Psoas muscle (tissue), 8 donors: ENCODE measurements at places on chromosomes 7 and 10. TPM values are rescaled to one million over a fixed set of nuclear protein-coding genes. Genes with fewer than 3 reads are reported as not detected.

The NOLC1 gene
- 38.7 TPM for total RNA-seq

- H3K36me3 ChIP-seq, result no peaks in the 10 kb centered on the region
- no peak for DNase-seq
- H3K4me1 ChIP-seq, result no peaks in the 10 kb centered on the region
- H3K4me3 ChIP-seq, result no peak overlapping the region
Observed at GRCh38 chr10:77678146-77678545, 40.5 kb upstream of the KCNMA1 start.

DNA sequence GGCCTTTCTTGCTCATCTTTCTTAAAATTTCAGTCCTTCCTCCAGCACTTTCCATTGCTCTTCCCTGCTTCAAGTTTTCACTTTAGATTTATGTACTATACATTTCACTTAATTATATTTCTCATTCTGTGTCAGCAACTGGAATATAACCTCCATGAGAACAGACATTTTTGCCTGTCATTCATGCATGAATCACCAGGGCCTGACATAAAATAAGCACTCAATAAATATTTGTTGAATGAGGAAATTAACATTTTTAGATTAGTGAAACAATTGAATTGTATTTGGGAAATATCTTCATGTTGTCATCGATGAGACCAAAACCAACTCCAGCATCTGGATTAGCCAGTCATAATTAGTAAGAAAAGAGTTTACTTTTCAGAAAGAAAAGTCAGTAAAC, 6.1 kb downstream of the SAMD9L start:
- DNase-seq, result no peak
- H3K4me1 ChIP-seq, result peaks cover 9% of the 10 kb centered on the region
- H3K4me3 ChIP-seq, result no peak overlapping the region
- H3K27me3 ChIP-seq, result no peaks in the 10 kb centered on the region
- H3K36me3 ChIP-seq, result peaks cover 11% of the 10 kb centered on the region

The SFRP4 gene
- total RNA-seq, result 0.36 TPM

The PTPRE gene
- 4.3 TPM for total RNA-seq

GRCh38 chr7:6284461-6285360, 12.3 kb upstream of the CYTH3 start:
- H3K4me1 ChIP-seq, result no peaks in the 10 kb centered on the region
- no peak overlapping the region for H3K4me3 ChIP-seq
- no peak for DNase-seq
- no peak overlapping the region for H3K27ac ChIP-seq
- no peaks in the 10 kb centered on the region for H3K36me3 ChIP-seq

DNA sequence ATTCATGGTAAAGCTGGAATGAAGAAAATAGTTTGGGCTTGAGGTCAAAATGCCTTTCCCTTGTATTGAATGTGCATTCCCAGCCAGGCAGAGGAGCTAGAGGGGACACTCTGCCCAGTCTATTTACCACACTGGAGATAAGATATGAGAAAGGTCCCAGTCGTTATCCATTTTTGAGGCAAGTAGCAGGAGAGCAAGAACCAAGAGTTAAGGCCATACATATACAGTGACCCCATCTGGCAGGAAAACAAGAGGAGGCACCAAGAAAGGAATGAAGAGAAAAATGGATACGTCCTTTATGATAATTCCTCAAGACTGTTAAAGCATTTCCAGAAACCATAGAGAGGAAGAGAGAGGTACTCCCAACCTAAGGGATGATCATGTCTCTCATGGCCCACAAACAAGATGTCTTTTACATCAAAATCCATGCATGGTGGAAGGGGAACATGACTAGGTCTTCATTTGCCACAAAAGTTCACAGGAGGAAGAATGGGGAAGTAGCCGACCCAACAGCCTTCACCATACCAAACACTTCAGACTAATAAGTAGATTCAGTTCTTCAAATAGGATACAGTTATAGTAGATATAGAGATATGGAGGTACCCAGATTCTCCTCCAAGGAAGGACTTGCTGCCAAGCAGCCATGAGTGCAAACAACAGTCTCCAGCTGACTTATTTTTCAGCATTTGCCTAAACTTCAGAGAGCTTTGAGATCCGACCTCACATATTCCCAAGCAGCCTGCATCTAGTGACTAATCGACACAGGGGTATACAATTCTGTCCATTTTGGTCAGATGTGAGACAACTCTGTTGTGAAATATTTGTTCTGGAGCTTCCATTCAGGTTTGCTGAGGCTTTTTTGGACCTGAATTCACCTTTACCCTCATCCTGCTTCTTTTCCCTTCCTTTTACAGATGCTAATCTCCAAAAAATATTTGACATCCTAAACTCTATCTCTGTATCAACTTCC, 61.1 kb upstream of the CCDC71L start:
- H3K36me3 ChIP-seq, result no peaks in the 10 kb centered on the region
- H3K27ac ChIP-seq, result no peak overlapping the region
- no peaks in the 10 kb centered on the region for H3K4me1 ChIP-seq
- no peaks in the 10 kb centered on the region for H3K27me3 ChIP-seq
- no peak overlapping the region for H3K4me3 ChIP-seq

GRCh38 chr10:42488416-42488815, 150.0 kb downstream of the ZNF33B start:
- H3K4me1 ChIP-seq, result no peaks in the 10 kb centered on the region
- H3K4me3 ChIP-seq, result no peak overlapping the region
- no peaks in the 10 kb centered on the region for H3K36me3 ChIP-seq
- no peak overlapping the region for H3K27ac ChIP-seq
- H3K27me3 ChIP-seq, result no peaks in the 10 kb centered on the region

GRCh38 chr10:8088504-8088903, 34.0 kb downstream of the GATA3 start:
- H3K27me3 ChIP-seq, result peaks cover 4% of the 10 kb centered on the region
- no peak overlapping the region for H3K4me3 ChIP-seq
- no peak for DNase-seq
- H3K27ac ChIP-seq, result no peak overlapping the region

DNA sequence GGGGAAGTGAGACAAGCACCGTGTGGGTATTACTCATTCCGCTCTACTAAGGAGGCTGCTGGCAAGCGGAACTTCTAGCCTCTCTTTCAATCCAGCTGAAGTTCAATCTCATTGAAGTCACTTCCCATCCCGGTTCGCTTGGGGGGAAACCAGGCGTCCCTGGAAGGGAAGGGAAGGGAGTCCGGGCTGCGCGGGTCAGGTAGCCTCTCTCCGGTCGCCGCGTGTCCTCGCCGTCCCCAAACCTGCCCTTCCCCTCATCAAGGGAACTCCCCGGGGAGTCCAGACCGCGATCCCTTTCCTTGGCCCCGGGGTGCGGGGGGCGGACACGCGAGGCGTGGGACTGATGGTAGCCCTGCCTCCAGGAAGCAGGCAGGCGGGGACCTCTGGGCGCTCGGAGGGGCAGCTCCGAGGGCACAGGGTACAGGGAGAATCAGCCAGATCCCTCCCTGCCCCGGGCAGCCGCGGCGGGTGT, 598 bp upstream of the ZEB1 start:
- H3K4me1 ChIP-seq, result peaks cover 29% of the 10 kb centered on the region
- H3K36me3 ChIP-seq, result no peaks in the 10 kb centered on the region
- DNase-seq, result peak; percentile 76
- peak overlapping the region; percentile 97 for H3K27ac ChIP-seq

GRCh38 chr10:7084280-7085005, 326.4 kb downstream of the SFMBT2 start:
- H3K4me1 ChIP-seq, result peaks cover 14% of the 10 kb centered on the region
- no peaks in the 10 kb centered on the region for H3K36me3 ChIP-seq
- DNase-seq, result no peak
- H3K27me3 ChIP-seq, result no peaks in the 10 kb centered on the region
- H3K27ac ChIP-seq, result no peak overlapping the region
- H3K4me3 ChIP-seq, result no peak overlapping the region

- H3K4me1 ChIP-seq, result no peaks in the 10 kb centered on the region
- H3K27ac ChIP-seq, result no peak overlapping the region
- H3K36me3 ChIP-seq, result no peaks in the 10 kb centered on the region
- H3K27me3 ChIP-seq, result no peaks in the 10 kb centered on the region
- no peak for DNase-seq
Observed at GRCh38 chr10:9848981-9849380, 1168.7 kb upstream of the CELF2 start.

DNA sequence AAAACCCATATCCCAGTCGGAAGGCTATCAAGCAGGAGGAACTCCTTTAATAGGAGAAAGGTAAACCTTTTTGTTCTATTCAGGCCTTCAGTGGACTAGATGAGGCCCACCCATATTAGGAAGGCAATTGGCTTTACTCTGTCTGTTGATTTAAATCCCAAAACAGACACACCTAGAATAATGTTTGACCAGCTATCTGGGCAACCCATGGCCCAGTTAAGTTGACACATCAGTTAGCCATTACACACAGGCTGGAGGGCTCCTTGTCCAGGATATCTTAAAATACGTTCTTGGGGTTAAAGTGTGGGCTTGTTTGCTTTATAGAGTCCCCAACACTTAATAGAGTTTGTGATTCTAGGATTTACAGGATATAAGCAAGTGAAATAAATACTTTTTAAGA, 339.0 kb upstream of the PRKCQ start:
- no peak overlapping the region for H3K27ac ChIP-seq
- no peaks in the 10 kb centered on the region for H3K36me3 ChIP-seq
- H3K27me3 ChIP-seq, result no peaks in the 10 kb centered on the region
- no peak for DNase-seq
- H3K4me1 ChIP-seq, result no peaks in the 10 kb centered on the region
- no peak overlapping the region for H3K4me3 ChIP-seq

DNA sequence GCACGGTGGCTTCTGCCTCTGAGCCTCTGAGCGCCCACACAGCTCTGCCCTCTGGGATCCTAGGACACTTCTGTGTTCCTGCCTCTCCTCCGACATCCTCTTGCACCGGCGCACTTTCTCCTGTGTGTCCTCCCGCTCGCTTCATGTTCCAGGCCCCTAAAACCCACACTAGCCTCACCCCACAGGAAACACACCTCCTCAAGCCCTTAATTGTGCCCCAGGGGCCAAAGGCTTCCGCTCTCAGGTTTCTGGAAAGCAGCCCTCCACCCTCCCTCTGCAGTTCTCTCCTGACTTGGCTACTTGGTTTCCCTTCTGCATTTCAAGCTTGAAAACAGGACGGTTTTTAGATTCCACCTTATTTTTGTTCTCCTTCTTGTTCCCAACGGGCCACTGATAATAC, 7.3 kb downstream of the GFRA1 start:
- H3K36me3 ChIP-seq, result no peaks in the 10 kb centered on the region
- no peaks in the 10 kb centered on the region for H3K4me1 ChIP-seq
- no peak overlapping the region for H3K27ac ChIP-seq
- no peak overlapping the region for H3K4me3 ChIP-seq
- H3K27me3 ChIP-seq, result peaks cover 2% of the 10 kb centered on the region

The FGL2 gene
- 3.0 TPM for total RNA-seq

DNA sequence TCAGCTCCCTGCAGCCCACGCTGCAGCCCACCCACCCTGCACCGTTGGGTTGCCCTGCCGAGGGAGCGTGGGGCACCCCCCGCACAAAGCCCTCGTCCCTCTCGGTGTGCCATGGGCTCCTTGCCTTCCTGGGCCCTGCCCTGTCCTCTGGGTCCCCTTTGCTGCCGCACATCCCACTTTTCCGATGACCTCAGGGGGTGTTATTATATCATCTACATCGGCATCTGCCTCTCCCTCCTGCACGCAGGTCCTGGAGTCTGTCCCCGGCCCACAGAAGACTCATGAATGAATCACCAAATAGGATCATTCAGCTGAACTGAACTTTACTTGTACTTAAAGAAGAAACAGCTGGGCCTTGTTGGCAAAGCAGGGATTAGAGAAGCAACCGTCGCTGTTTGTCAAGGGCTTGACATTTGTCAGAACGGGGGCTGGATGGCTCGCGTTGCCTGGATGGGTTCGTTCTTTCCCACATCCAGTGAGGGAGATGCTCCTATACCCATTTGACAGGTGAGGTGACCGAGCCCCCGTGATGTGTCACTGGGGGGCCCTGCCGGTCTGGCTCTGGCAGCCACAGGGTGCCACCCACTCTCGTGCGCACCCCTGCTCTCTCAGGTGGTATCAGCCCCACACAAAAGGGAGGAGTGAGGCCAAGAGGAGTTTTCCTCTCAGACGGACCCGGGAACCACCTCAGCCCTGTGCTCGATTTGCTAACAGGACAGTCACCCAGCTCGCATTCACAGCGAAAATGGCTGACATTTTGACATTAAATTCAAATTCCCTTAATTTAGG, 58.6 kb upstream of the EBF3 start:
- no peak for DNase-seq
- H3K4me3 ChIP-seq, result no peak overlapping the region
- H3K4me1 ChIP-seq, result no peaks in the 10 kb centered on the region

The DOCK1 gene
- 6.5 TPM for total RNA-seq

DNA sequence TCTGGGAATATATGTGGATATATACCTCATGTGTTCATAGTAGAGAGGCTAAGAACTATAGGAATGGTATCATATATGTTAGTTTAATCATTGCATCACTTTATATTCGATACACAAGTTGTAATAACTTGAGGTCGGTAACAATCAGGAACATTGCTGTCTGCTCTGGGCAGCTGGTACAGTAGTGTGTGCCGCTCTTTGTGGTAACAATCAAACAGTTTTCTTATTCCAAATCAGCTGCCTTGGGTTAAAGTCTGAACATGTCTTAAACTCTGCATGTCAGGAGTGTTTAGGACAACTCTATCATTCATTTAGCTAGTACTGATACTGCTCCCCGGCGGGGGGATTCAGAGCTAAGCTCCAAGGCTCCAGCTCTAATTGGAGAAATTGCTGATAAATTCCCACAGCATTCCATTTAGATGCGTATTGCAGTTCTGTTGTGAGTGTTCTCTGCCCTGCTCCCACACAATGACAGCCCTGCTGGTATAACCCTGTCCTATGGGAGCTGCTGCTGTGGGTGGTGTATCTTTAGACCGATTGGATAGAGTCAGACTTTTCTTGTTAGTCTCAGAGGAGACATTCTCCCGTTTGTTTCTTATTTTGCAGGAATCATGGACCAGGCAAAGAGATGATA, 707.5 kb upstream of the FZD8 start:
- no peak overlapping the region for H3K27ac ChIP-seq
- H3K4me1 ChIP-seq, result no peaks in the 10 kb centered on the region
- no peak overlapping the region for H3K4me3 ChIP-seq
- no peak for DNase-seq
- H3K36me3 ChIP-seq, result no peaks in the 10 kb centered on the region

DNA sequence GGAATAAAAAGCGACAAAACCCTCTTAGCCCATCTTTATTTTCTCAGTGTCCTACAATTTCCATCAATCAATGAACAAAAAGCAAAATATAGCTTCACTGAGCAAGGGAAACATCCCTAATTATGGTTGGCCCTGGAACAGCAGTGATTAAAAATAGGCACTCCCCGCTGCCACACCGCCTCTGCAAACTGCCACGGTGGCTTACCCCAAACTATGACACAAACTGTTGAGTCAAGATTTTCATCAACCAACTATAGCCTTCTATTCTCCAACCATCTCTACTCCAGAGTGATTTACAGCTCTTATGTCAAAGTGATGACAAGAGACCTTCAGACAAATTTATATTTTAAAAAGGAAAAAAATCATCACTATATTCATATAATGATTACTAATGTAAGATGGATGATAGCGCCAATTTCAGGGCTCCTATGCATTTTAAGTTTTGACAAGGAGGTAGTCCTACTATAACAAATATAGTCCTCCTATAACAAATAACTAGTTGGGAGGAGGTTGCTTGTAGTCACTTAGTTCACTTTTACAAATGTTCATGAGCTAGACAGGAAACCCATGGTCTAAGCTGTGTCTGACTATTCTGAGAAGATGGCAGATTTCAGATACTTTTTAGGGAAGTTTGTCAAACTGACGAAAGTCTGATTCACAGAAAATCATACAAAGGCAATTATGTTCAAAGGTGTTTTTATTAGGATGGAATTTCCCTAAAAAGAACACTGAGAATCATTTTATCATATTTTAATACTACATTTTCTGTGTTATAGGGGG, 26.3 kb downstream of the DENND11 start:
- H3K4me3 ChIP-seq, result no peak overlapping the region
- no peak for DNase-seq

- no peak for DNase-seq
- H3K36me3 ChIP-seq, result no peaks in the 10 kb centered on the region
- H3K27ac ChIP-seq, result peak overlapping the region; percentile 54
- no peak overlapping the region for H3K4me3 ChIP-seq
- peaks cover 37% of the 10 kb centered on the region for H3K4me1 ChIP-seq
Observed at GRCh38 chr7:116686812-116687419, 14.9 kb downstream of the MET start.
